Activated T-cell treated with anti-CD3 and anti-CD28 coated beads, Interleukin-2, amount 50 U/mL, for 72 hours (primary cell): ENCODE measurements at places on chromosomes 6 and 20.

GRCh38 chr6:39812853-39813533 is 20.8 kb downstream of the DAAM2 start:
- DNase-seq: no peak

- DNase-seq: no peak
Measured at GRCh38 chr6:131565056-131565455, 8.0 kb upstream of the ARG1 start.

- no peak for DNase-seq
Measured at GRCh38 chr6:158002249-158002950, 20.7 kb downstream of the SYNJ2 start.

- DNase-seq: no peak
Measured at GRCh38 chr6:1747003-1747402, 137.3 kb downstream of the FOXC1 start.

GRCh38 chr6:68729377-68729903 is 94.4 kb downstream of the ADGRB3 start:
- DNase-seq: no peak

- no peak for DNase-seq
Measured at GRCh38 chr6:159052720-159053119, 7.9 kb upstream of the TAGAP start.

- DNase-seq: no peak
Measured at GRCh38 chr6:113292646-113293422, 564.3 kb upstream of the MARCKS start.

- no peak for DNase-seq
Measured at GRCh38 chr6:63759605-63760105, 124.1 kb downstream of the PHF3 start.

GRCh38 chr20:3871550-3872265 is 17.5 kb upstream of the PANK2 start:
- DNase-seq: no peak

- DNase-seq: no peak
Measured at GRCh38 chr6:36955671-36956445, 1.3 kb downstream of the PI16 start.

- no peak for DNase-seq
Measured at GRCh38 chr6:95596021-95596420, 18.7 kb downstream of the MANEA start.

DNA sequence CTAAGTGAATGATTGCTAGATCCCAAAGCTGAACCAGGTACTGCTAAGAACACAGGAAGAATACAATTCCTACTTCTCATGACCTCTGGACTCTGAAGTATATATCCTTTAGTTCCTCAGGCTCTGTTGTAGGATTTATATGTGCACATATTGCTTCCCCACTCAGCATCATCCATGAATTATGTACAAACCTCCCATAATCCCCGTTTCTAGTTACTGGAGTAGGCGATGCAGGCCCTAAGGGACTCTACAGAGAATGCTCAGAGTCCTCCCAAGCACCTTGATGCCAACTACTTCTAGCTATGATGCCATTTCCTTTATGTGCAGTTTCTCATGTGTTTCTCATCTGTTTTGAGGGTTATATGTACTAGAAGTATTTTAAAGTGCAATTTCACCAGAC is 154.9 kb upstream of the EPHA7 start:
- DNase-seq: no peak

- DNase-seq: no peak
Measured at GRCh38 chr6:105791179-105791578, 295.0 kb upstream of the PRDM1 start.

DNA sequence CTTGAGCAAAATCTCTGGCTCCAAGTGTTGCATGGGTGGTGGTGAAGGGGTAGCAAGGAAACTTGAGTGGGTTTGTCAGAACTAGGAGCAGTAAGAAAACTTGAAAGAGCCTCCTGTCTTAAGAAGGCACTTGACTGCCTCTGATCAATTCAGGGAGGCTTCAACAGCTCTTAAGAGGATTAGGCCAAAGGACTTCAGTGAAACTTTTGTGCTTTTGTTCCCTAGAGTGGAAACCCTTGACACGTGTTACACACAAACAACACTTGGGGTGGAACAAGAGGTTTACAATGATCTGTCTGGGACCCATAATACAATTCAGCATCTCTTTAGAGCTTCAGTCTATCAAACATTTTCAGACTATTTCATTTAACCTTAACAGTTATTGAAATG is 80.1 kb upstream of the ARMC2 start:
- no peak for DNase-seq
